ENCODE measurements at places on chromosomes 3 and 15. TPM values are rescaled to one million over a fixed set of nuclear protein-coding genes. Genes with fewer than 3 reads are reported as not detected.

The SPSB4 gene
- total RNA-seq = not detected

The CLDN11 gene
- 28.8 TPM for total RNA-seq

The RBP2 gene
- 1.3 TPM for total RNA-seq

The GOLGA8H gene
- total RNA-seq = 0.29 TPM

The SERPINI2 gene
- not detected for total RNA-seq

The GPR160 gene
- 27.9 TPM for total RNA-seq

The LMAN1L gene
- total RNA-seq = 0.15 TPM

The ANAPC13 gene
- 66.1 TPM for total RNA-seq

The GUCA1C gene
- total RNA-seq = not detected

The MST1 gene
- total RNA-seq = 21.2 TPM

- no peak for DNase-seq
- H3K27me3 ChIP-seq = no peaks in the 10 kb centered on the region
- no peaks in the 10 kb centered on the region for H3K4me1 ChIP-seq
- no peaks in the 10 kb centered on the region for H3K36me3 ChIP-seq
These were observed 35.6 kb upstream of the PPP4R2 start for GRCh38 chr3:72960812-72961518.

DNA sequence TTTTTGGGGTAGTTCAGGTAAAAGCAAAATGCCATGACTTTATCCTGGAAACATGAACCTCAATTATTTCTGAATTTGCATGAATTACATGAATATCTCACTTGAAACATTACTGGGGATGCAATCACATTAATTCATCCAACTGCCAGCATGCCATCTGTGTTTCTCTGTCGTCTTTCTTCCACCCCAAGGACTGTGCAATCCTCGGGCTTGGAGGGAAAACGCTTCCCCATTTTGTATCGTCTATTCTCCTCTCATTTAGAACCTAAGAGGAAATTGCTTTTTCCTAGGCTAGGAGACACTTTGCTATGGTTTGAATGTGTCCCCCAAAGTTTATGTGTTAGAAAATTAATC, 109.4 kb downstream of the SQOR start:
- DNase-seq = no peak
- H3K4me3 ChIP-seq = no peak overlapping the region
- H3K27ac ChIP-seq = no peak overlapping the region
- H3K27me3 ChIP-seq = no peaks in the 10 kb centered on the region
- no peaks in the 10 kb centered on the region for H3K36me3 ChIP-seq

- no peak overlapping the region for H3K4me3 ChIP-seq
- peaks cover 4% of the 10 kb centered on the region for H3K36me3 ChIP-seq
- no peaks in the 10 kb centered on the region for H3K27me3 ChIP-seq
- DNase-seq = no peak
These were observed 38.2 kb upstream of the NAALADL2 start for GRCh38 chr3:174820885-174821284.

DNA sequence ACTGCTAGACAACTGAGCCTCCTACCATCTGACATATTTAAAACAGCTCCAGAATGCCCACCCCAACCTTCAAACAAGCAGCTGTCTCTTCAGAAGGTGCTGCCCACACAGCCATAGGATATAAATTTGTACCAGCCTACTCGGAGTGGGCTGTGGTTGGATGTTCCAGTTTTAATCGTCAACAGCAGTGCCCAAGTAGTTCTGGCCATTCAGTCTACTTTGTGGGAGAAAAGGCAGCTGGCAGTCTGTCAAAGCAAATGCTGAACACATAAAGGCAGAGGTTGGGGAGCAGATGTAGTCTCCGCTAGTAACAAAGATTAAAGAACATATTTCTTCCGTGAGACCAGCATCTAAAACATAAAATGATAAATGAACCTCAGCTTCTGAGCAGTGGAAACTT, 15.9 kb upstream of the ERC2 start:
- no peaks in the 10 kb centered on the region for H3K4me1 ChIP-seq
- DNase-seq = no peak
- no peak overlapping the region for H3K4me3 ChIP-seq
- H3K27me3 ChIP-seq = no peaks in the 10 kb centered on the region

- H3K27me3 ChIP-seq = no peaks in the 10 kb centered on the region
- H3K36me3 ChIP-seq = no peaks in the 10 kb centered on the region
- H3K4me3 ChIP-seq = no peak overlapping the region
- no peaks in the 10 kb centered on the region for H3K4me1 ChIP-seq
These were observed 80.0 kb downstream of the CSNK1G1 start for GRCh38 chr15:64275934-64276333.

DNA sequence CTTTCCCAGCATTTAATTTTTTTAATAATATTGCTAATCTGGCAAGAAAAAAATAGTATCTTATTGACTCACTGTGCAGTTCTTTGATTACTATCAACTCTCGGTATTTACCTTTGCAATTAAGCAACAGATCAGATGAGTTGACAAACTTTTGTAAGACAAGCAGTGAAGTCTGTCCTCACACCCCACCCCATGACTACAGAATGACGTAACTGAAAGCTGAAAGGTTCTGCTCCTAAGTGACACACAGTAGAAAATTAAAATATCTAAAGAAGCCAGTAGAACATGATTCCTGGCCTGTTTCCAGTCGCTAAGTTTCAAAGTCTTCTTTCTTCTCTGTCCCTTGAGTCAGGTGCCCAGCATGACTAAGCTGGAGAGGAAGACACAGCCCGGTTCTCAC, 135.5 kb downstream of the STT3B start:
- H3K36me3 ChIP-seq = no peaks in the 10 kb centered on the region
- no peaks in the 10 kb centered on the region for H3K4me1 ChIP-seq
- H3K27ac ChIP-seq = no peak overlapping the region
- no peak for DNase-seq

DNA sequence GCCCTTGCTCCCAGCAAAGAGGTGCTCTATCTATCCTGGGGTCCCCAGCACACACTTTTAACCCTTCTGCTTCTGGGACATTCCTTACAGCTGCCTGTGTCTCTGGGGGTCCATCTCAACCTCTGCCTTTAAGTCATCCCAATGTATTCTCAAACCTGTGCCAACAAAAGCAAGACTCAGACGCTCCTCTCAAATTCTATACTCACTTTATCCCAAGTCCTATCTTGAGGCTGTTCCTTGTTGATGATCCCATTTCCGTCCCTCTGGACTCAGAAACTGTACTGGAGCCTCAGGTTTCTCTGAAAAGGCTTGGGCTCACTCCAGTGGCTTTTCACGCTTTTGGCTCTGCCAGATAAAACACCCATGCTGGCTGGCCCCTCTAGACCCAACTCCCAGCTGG, 69.7 kb downstream of the XXYLT1 start:
- no peak overlapping the region for H3K4me3 ChIP-seq
- DNase-seq = no peak
- no peaks in the 10 kb centered on the region for H3K27me3 ChIP-seq

DNA sequence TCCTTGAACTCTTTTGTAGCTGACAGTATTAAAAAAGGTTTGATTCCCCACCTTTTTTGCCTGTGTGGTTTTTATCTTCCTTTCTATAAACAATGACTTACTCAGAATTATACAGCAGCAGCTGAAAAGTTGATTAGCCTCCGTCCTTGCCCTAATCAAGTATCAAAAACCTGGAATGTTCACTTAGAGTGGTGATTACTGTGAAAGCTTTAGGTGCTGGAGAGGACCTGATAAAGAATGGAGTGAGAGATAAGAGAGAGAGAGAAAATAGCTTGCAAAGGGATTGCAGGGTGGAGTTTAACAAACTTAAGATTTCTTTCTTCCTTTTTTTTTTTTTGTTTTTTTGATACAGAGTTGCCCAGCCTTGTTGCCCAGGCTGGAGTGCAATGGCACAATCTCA, 6.7 kb downstream of the CGNL1 start:
- H3K4me3 ChIP-seq = no peak overlapping the region
- no peak for DNase-seq
- H3K4me1 ChIP-seq = no peaks in the 10 kb centered on the region
- H3K27me3 ChIP-seq = no peaks in the 10 kb centered on the region
- peak overlapping the region; percentile 59 for H3K27ac ChIP-seq

- peak overlapping the region; percentile 73 for H3K27ac ChIP-seq
- H3K4me3 ChIP-seq = no peak overlapping the region
- no peaks in the 10 kb centered on the region for H3K36me3 ChIP-seq
- no peaks in the 10 kb centered on the region for H3K27me3 ChIP-seq
- DNase-seq = no peak
These were observed 10.3 kb upstream of the EIF1B start for GRCh38 chr3:40299130-40299720.

GRCh38 chr3:82130046-82130445, 368.6 kb upstream of the GBE1 start:
- no peak for DNase-seq
- H3K27me3 ChIP-seq = no peaks in the 10 kb centered on the region
- no peaks in the 10 kb centered on the region for H3K4me1 ChIP-seq

- no peaks in the 10 kb centered on the region for H3K36me3 ChIP-seq
- no peak for DNase-seq
- no peaks in the 10 kb centered on the region for H3K27me3 ChIP-seq
- no peaks in the 10 kb centered on the region for H3K4me1 ChIP-seq
These were observed 69.9 kb upstream of the FOXP1 start for GRCh38 chr3:71653414-71653807.

- no peak overlapping the region for H3K4me3 ChIP-seq
- no peaks in the 10 kb centered on the region for H3K27me3 ChIP-seq
- no peak for DNase-seq
- no peak overlapping the region for H3K27ac ChIP-seq
These were observed 15.9 kb upstream of the ABHD2 start for GRCh38 chr15:89072277-89072869.

DNA sequence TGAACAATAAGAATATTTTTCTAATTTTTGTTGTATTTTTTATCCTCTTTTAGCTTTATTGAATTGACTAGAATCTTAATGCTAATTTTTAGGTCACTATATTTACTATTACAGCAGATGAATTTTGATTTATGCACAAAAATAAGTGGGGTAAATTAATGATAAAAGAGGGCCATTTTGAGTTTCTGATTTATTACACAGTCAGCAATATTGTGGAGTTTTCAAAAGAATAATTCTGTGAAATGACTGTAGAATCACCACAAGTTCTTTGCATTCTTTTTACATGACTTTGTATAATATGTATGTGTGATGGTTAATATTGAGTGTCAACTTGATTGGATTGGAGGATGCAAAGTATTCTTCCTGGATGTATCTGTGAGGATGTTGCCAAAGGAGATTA, 812.4 kb upstream of the DPPA4 start:
- H3K4me3 ChIP-seq = no peak overlapping the region
- no peaks in the 10 kb centered on the region for H3K27me3 ChIP-seq
- no peak for DNase-seq
- H3K4me1 ChIP-seq = no peaks in the 10 kb centered on the region

GRCh38 chr15:29403772-29404171, 134.2 kb upstream of the NSMCE3 start:
- DNase-seq = no peak
- H3K27me3 ChIP-seq = peaks cover 4% of the 10 kb centered on the region
- H3K27ac ChIP-seq = no peak overlapping the region
- H3K4me1 ChIP-seq = no peaks in the 10 kb centered on the region

GRCh38 chr3:141308588-141309218, 59.6 kb upstream of the ZBTB38 start:
- H3K36me3 ChIP-seq = no peaks in the 10 kb centered on the region
- H3K27me3 ChIP-seq = no peaks in the 10 kb centered on the region
- no peak overlapping the region for H3K27ac ChIP-seq

- no peaks in the 10 kb centered on the region for H3K4me1 ChIP-seq
- no peak overlapping the region for H3K4me3 ChIP-seq
These were observed 97.8 kb upstream of the MEF2A start for GRCh38 chr15:99467853-99468464.

GRCh38 chr3:105764378-105765307, 104.2 kb downstream of the CBLB start:
- no peak overlapping the region for H3K4me3 ChIP-seq
- no peaks in the 10 kb centered on the region for H3K36me3 ChIP-seq
- no peaks in the 10 kb centered on the region for H3K4me1 ChIP-seq
- DNase-seq = no peak
- H3K27ac ChIP-seq = no peak overlapping the region
- no peaks in the 10 kb centered on the region for H3K27me3 ChIP-seq

- H3K36me3 ChIP-seq = no peaks in the 10 kb centered on the region
- no peak overlapping the region for H3K27ac ChIP-seq
- H3K27me3 ChIP-seq = no peaks in the 10 kb centered on the region
- H3K4me1 ChIP-seq = no peaks in the 10 kb centered on the region
- H3K4me3 ChIP-seq = no peak overlapping the region
These were observed 941.3 kb downstream of the DIPK2A start for GRCh38 chr3:144912968-144913367.

DNA sequence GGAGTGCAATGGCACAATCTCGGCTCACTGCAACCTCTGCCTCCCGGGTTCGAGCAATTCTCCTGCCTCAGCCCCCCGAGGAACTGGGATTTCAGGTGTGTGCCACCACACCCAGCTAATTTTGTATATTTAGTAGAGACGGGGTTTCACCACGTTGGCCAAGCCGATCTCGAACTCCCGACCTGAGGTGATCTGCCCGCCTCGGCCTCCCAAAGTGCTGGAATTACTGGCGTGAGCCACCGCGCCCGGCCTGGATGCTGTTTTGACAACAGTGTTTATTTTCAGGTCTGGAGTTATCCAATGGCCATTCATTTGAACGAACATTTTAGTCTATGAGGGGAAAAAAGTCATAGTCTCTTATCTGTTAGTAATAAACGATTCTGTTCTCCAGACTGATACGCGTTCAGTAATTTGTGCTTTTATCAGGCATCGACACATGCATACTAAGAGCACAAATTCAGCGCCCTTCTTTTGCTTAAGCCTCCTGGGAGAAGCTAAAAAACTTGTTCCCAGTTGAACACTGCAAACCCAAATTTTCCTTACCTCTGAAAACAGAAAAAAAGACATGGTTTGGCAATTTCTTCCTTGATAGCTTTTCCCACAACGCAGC, 1.3 kb downstream of the B3GALNT1 start:
- H3K36me3 ChIP-seq = peaks cover 8% of the 10 kb centered on the region
- H3K27me3 ChIP-seq = no peaks in the 10 kb centered on the region
- H3K4me3 ChIP-seq = peak overlapping the region; percentile 84
- DNase-seq = no peak
